ENCODE measurements at places on chromosomes 1 and 21. TPM values are rescaled to one million over a fixed set of nuclear protein-coding genes. Genes with fewer than 3 reads are reported as not detected.
A peak's percentile ranks its signal among the peaks of the same experiment; 100 is the strongest.

DNA sequence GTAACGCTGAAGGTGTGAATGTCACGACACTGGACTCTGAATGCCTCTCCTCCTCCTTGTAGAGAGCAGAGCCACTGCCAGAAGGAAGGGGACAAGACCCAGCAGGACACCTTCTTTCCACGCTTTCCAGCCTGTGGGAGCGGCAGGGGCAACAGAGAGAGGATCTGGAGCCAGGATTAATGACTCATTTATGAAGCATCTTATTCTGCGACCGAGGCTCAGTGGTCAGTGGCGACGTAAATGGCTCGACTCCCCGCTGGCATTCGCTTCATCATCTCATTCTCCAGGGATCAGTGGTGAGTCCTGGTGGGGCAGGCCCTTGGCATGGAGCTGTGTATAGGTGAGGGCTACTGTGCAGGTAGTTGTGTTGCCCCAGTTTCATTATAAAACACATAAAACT is 4.6 kb downstream of the SLC37A1 start:
- H3K27me3 ChIP-seq = peaks cover 6% of the 10 kb centered on the region
- H3K36me3 ChIP-seq = peaks cover 7% of the 10 kb centered on the region
- H3K4me1 ChIP-seq = peaks cover 14% of the 10 kb centered on the region
- H3K27ac ChIP-seq = no peak overlapping the region
- DNase-seq = no peak

The C1orf87 gene
- not detected for total RNA-seq

The PRDM16 gene
- 0.07 TPM for total RNA-seq

DNA sequence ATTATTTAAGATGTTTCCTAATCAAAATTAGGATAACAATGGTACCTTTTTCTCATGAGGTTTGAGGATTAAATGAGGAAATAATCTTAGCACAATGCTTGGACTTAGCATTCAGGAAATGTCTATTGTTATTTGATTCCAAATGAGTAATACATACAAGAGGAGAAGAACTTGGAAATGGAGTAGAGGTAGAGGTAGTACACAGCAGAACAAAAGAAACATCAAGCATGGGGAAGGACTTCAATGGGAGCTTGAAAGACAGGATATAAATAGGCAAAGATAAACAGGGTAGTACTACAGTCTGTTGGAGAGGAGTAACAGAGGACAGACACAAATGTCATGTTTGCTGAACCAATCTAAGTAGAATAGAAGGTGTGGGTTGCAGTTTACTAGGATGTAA is 59.5 kb upstream of the RGS2 start:
- H3K4me1 ChIP-seq = no peaks in the 10 kb centered on the region
- no peaks in the 10 kb centered on the region for H3K36me3 ChIP-seq
- no peaks in the 10 kb centered on the region for H3K27me3 ChIP-seq
- no peak overlapping the region for H3K4me3 ChIP-seq

- no peak overlapping the region for H3K27ac ChIP-seq
- DNase-seq = no peak
- peaks cover 2% of the 10 kb centered on the region for H3K4me1 ChIP-seq
- peaks cover 11% of the 10 kb centered on the region for H3K36me3 ChIP-seq
- no peak overlapping the region for H3K4me3 ChIP-seq
These were observed 89.3 kb downstream of the VAV3 start for GRCh38 chr1:107875689-107876088.

The TNNT2 gene
- total RNA-seq = not detected

DNA sequence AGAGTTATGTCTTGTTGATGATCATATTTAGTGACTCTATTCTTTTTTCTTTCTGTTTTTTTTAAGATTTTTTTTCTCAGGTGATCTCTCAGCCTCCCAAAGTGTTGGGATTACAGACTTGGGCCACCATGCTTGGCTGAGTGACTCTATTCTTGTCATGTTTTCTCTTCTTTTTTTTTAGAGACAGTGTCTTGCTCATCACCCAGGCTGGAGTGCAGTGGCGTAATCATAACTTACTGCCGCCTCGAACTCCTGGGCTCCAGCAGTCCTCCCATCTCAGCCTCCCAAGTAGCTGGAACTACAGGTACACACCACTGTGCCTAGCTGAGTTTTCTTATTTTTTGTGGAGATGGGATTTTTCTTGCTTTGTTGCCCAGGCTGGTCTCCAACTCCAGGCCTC is 36.9 kb downstream of the ZMYM4 start:
- H3K27ac ChIP-seq = no peak overlapping the region
- no peaks in the 10 kb centered on the region for H3K4me1 ChIP-seq
- no peaks in the 10 kb centered on the region for H3K36me3 ChIP-seq
- no peaks in the 10 kb centered on the region for H3K27me3 ChIP-seq
- DNase-seq = no peak

DNA sequence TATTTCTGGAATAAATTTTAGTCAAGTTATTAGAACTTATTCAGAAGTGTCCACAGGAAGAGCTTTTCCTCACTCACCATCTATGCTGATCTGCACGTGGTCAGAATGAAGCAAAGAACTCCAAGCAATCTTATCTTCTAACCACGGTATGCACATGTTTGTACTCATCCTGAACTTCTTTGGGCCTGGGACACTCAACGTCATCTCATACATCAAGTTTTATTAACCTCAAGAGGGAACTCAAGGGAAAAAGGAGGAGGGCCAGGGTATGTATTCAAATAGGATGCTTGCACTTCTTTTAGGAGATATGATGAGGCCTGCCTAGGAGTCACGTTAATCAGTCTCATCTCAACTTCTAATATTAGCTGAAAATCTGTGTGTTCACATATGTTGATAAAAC is 142.5 kb downstream of the C1orf94 start:
- H3K27ac ChIP-seq = no peak overlapping the region
- H3K36me3 ChIP-seq = peaks cover 16% of the 10 kb centered on the region
- no peak for DNase-seq
- H3K4me3 ChIP-seq = no peak overlapping the region

The LMO4 gene
- total RNA-seq = 16.5 TPM

The ITGB2 gene
- 0.91 TPM for total RNA-seq

- H3K36me3 ChIP-seq = no peaks in the 10 kb centered on the region
- peaks cover 18% of the 10 kb centered on the region for H3K27me3 ChIP-seq
- no peak overlapping the region for H3K27ac ChIP-seq
- peak overlapping the region; percentile 91 for H3K4me3 ChIP-seq
These were observed 614 bp upstream of the CACNA1E start for GRCh38 chr1:181482521-181483284.

The OR2G6 gene
- total RNA-seq = not detected

DNA sequence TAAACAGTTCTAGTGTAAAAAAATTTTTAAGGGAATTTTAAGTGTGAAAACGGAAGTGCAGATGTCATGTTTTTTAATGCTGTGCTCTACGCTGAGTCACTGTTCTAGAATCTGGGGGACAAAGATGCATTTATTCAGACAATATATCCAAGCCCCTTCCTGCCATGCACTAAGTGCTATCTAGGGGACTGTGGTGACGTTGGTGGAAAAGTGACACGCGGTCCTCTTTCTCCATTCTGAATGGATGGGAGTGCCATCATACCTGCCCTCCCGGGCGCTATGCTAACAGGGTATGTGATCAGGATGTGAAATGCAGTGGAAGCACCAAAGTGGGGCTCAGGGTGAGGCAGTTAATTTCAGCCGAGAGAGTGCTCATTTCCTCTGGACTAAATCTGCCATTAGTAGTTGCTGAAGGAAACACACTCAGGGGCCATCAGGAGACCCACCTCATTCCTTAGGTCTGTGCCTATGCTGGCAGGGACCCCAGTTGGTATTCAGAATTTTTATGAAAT is 6.6 kb downstream of the C1orf226 start:
- H3K4me3 ChIP-seq = no peak overlapping the region
- H3K4me1 ChIP-seq = peaks cover 23% of the 10 kb centered on the region
- DNase-seq = no peak
- peaks cover 3% of the 10 kb centered on the region for H3K36me3 ChIP-seq

- no peak for DNase-seq
- H3K36me3 ChIP-seq = no peaks in the 10 kb centered on the region
- peaks cover 2% of the 10 kb centered on the region for H3K27me3 ChIP-seq
These were observed 777 bp downstream of the LAMC2 start for GRCh38 chr1:183186841-183187240.

DNA sequence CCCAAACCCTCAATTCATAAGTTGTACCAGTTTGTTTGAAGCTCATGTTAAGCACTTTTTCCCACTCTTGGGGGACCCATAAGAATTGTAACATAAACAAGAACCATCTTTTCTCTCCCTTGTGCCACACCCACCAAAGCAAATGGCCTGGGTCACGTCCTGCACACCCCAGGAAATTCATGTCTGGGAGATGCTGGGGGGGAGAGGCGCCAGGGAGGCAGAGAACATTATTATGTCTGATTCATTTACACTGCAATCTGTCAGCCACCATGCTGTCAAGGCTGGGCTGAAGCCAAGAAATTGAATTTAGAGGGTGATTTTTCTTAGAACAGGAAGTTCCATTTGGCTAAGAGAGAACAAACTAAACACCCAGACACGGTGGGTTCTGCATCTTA is 37.2 kb upstream of the IPO9 start:
- H3K4me1 ChIP-seq = peaks cover 14% of the 10 kb centered on the region
- no peak for DNase-seq
- peaks cover 10% of the 10 kb centered on the region for H3K27me3 ChIP-seq
- no peak overlapping the region for H3K27ac ChIP-seq

The OLFM3 gene
- 2.7 TPM for total RNA-seq

DNA sequence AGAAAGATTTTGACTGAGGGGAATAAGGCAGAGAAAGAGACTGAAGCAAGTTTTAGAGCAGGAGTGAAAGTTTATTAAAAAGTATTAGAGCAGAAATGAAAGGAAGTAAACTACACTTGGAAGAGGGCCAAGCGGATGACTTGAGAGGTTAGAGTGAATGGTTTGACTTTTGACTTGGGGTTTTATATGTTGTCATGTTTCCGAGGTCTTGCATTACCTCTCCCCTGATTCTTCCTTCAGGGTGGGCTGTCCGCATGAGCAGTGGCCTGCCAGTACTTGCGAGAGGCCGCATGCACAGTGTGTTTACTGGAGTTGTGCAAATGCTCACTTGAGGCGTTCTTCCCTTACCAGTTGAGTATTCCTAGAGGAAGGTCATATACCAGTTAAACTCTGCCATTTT is 13.0 kb upstream of the DENND2D start:
- H3K4me1 ChIP-seq = no peaks in the 10 kb centered on the region
- no peak overlapping the region for H3K27ac ChIP-seq
- H3K4me3 ChIP-seq = no peak overlapping the region
- no peak for DNase-seq
- H3K27me3 ChIP-seq = peaks cover 3% of the 10 kb centered on the region
- H3K36me3 ChIP-seq = no peaks in the 10 kb centered on the region

- peaks cover 11% of the 10 kb centered on the region for H3K4me1 ChIP-seq
- peak; percentile 51 for DNase-seq
These were observed 96.1 kb downstream of the LACTBL1 start for GRCh38 chr1:22876359-22877111.

GRCh38 chr1:109185990-109186732 is 27.6 kb upstream of the SARS1 start:
- no peaks in the 10 kb centered on the region for H3K27me3 ChIP-seq
- H3K36me3 ChIP-seq = no peaks in the 10 kb centered on the region
- no peak for DNase-seq
- peak overlapping the region; percentile 41 for H3K27ac ChIP-seq

- no peaks in the 10 kb centered on the region for H3K4me1 ChIP-seq
- H3K27ac ChIP-seq = no peak overlapping the region
- no peaks in the 10 kb centered on the region for H3K27me3 ChIP-seq
- DNase-seq = no peak
These were observed 37.8 kb upstream of the CD2 start for GRCh38 chr1:116716391-116716790.

GRCh38 chr21:34595457-34595856 is 19.5 kb downstream of the RCAN1 start:
- no peaks in the 10 kb centered on the region for H3K27me3 ChIP-seq
- H3K4me3 ChIP-seq = no peak overlapping the region
- H3K4me1 ChIP-seq = peaks cover 1% of the 10 kb centered on the region

GRCh38 chr1:104987210-104987609 is 1237.5 kb downstream of the AMY1C start:
- no peak overlapping the region for H3K4me3 ChIP-seq
- DNase-seq = no peak
- no peak overlapping the region for H3K27ac ChIP-seq

DNA sequence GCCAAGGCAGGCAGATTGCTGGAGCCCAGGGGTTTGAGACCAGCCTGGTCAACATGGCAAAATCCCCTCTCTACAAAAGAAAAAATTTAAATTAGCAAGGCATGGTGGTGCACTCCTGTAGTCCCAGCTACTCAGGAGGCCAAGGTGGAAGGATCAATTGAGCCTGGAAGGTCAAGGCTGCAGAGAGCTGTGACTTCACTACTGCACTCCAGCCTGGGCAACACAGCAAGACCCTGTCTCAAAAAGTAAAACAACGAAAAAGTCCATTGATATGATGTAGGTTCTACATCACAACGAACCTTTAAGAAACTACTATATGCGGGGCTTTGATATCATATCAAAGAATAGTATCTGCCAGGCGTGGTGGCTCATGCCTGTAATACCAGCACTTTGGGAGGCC is 20.9 kb downstream of the PTAFR start:
- no peak overlapping the region for H3K27ac ChIP-seq
- no peaks in the 10 kb centered on the region for H3K4me1 ChIP-seq
- no peaks in the 10 kb centered on the region for H3K36me3 ChIP-seq
- no peaks in the 10 kb centered on the region for H3K27me3 ChIP-seq

The LIX1L gene
- total RNA-seq = 20.3 TPM

DNA sequence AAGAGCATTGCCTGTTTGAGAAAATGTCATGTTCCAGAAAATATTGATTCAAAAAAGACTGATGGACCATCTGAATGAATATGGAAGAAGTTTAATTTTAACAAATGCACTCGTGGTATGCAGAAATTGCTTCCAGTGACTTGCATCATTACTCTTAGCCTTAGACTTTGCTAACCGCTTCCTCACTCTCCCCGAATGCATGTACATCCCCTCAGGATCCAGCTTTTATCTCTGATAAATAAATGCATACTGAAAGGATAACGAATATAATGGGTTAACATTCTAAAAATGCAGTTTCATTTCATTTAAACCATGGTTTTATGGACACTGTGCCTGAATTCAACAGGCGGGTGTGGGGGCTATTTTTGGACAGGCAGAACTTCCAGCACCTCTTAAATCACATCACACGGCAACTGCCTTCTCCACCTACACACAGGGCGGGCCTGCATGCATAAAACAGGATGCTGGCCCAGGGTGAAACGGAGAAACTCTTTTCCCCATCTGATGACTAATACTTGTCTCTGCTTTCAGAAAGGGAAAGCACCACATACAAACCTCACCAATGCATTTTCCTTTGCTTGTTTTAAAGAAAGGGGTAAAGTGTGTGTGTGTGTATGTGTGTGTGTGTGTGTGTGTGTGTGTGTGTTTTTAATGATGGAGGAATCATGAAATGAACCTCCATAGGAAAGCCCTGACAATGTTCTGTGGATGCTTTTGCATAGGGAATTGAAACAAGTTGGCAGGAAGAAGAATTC is 48.7 kb downstream of the SPAG17 start:
- H3K27ac ChIP-seq = no peak overlapping the region
- H3K27me3 ChIP-seq = no peaks in the 10 kb centered on the region
- H3K4me1 ChIP-seq = no peaks in the 10 kb centered on the region
- no peaks in the 10 kb centered on the region for H3K36me3 ChIP-seq
- no peak overlapping the region for H3K4me3 ChIP-seq

GRCh38 chr1:241641773-241642592 is 1.8 kb upstream of the CHML start:
- DNase-seq = no peak
- H3K27ac ChIP-seq = no peak overlapping the region
- H3K4me1 ChIP-seq = peaks cover 15% of the 10 kb centered on the region
- H3K27me3 ChIP-seq = peaks cover 4% of the 10 kb centered on the region
- H3K4me3 ChIP-seq = no peak overlapping the region

The ZNF697 gene
- total RNA-seq = 41.9 TPM

The DMBX1 gene
- not detected for total RNA-seq
